8988T (cell line): ENCODE measurements at places on chromosomes 11 and 22.
A peak's percentile ranks its signal among the peaks of the same experiment; 100 is the strongest.

DNA sequence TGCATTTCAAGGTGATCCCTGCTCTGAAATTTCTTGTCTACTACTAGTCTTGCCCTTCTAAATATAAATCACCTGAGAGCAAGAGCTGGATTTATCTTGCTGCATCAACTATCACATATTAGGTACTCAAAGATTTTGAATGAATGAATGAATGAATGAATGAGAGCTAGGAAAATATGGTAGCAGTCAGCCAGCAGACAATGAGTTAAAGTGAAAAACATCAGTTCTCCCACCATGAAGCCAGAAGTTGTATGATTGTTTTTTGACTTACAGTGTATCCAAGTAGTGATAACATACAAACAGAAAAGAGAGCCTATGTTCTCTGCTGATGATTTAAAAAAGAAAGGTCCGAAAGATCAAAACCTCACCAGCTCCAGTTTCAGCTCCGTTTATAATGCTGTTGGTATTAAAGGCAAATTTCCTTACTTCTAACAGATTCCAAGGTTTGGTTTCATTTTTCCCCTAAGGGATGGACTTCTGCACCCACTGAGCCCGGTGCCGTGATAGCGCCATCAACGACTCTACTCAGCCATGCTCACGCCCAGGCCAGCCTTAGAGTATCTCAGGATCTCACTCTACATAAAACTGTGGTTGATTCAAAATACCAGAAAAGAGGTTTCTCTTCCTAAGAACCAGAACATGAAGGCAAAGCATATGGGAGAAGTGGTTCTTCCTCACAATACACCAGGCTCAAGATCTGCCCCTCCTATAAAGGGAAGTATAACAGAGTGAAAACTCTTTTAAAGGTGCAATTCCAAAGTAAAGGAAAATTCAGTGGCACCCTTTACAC, 92.0 kb downstream of the SGSM3 start:
- DNase-seq: no peak

DNA sequence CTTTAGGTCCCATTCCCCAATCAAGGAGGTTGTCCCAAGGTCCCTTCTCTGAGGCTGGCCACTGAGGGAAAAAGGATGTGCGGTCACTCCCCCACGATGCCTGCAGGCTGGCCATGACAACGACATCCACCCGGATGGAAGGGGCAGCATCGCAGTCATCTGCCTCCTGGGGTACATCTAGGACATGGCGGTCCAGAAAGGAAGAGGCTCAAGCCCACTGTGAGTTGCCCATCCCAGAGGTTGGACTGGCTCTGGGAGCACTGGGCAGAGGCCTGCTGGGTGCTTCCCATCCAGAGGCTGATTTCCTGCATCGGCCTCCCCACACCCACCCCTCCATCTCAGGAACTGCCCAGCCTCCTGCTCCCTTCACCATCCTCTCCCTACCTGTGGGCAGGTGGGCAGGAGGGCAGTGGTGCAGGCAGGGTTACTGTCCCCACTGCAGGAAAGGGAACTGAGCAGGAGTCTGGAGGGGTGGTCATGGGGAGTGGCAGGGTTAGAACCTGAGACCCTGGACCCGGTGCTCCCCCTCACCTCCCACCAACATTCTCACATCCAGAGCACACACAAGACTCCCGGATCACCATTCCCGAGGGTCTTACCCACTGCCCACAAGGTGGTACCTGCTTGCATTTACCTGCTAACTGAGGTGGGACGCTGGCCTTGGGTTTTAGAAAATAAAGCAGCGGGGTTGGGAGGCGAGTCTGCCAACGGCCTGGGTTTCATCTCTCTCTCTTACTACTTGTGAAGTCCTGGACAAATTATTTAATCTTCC, 4.4 kb downstream of the RCE1 start:
- no peak for DNase-seq

- no peak for DNase-seq
Measured at GRCh38 chr11:69796063-69796462, 20.9 kb upstream of the FGF4 start.

DNA sequence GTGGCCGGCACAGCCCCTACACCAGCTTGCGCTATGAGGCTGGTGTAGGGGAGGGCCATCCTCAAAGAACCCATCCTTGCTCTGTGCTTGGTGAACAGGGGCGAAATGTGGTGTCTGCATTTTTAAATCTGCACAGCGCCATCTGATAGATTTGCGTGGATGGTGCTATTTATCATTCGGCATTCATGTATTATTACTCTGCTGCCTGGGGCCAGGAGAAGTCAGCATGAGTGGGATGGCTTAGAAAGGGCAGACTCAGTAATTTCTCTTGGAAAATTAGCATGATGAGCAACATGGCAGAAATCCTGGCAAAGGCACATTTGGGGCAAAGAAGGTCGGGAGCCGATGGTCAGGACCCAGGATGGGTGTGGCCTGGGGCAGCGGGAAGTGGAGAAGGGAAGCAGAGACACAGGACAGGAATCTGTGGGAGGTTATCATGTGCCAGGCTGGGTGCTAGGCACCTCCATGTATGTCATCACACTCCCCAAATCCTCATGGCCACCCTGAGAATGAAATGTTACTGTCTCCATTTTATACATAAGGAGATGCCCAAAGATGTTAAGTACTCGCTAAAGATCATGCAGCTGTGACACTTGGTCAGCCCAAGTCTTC, 149.0 kb downstream of the CEP164 start:
- no peak for DNase-seq

- no peak for DNase-seq
Measured at GRCh38 chr11:7558046-7558445, 44.2 kb downstream of the PPFIBP2 start.

GRCh38 chr11:129749141-129749540, 66.5 kb upstream of the TMEM45B start:
- DNase-seq: no peak

GRCh38 chr11:8930456-8931175, 2.1 kb downstream of the C11orf16 start:
- DNase-seq: no peak

DNA sequence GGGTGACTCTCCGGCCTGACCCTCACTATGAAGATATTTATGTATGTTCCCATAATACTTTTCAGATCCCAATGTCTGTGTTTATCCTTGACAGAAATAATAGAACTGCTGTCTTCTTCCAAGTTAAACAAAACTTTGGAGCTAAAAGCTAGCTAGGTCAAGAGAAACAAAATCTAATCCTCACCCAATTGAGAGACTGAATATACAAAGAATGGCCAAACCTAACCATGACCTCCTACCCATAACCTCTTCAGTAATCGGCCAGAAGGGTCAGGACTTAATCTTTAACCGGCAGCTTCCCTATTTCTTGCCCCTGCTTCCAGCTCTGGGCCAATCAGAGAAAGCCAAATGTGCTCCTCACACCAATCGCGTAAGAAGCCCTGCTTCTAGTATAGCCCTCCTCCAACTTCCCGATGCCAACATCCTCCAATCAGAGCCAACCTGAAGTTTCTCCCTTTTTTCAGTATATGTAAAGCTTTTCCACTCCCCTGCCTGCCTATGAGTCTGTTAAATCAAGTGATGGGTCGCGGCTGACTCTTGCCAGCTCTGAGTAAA, 1.7 kb upstream of the DDX6 start:
- DNase-seq: peak; percentile 81
